ENCODE measurements at places on chromosomes 12 and 14.

DNA sequence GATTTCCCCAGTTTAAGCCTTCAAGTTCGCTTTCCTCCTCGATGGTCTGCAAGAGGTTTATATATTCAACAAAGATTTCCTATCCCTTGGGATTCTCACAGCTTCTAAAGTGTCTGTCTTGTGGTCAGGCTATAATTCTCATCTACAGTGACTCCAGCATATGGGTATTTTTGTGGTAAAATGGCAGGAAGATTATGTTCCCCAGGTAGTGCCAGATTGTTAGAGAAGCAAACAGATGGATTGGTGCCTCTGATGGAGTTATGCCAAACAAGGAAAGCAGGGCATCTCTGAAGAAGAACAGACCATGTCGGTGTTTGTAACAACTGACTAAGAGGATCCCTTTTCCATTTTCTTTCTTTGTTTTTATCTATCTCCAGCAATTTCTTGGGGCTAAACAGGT, 5.5 kb upstream of the CCDC175 start:
- DNase-seq = no peak

- no peak for DNase-seq
Measured at GRCh38 chr14:95264271-95264973, 55.3 kb downstream of the CLMN start.

DNA sequence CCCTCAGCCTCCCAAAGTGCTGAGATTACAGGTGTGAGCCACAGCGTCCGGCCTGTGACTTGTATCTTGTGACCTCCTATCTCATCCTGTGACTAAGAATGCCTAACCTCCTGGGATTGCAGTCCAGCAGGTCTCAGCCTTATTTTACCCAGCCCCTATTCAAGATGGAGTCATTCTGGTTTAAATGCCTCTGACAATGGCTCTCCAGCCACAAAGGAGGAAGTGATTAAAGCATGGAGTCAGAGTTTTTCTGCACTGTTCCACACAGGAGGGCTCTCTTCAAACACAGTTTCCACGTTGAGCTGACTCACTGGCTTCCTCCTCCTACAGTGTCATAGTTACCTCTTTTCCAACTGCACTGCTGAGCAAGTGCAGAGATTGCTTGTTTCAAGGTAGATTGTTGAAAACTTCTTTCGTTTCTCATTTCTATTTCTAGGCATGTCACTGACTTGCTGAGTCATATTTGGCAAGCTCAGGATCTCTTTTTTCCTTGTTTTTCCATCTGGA, 383.8 kb downstream of the PCNX1 start:
- DNase-seq = peak; percentile 43

DNA sequence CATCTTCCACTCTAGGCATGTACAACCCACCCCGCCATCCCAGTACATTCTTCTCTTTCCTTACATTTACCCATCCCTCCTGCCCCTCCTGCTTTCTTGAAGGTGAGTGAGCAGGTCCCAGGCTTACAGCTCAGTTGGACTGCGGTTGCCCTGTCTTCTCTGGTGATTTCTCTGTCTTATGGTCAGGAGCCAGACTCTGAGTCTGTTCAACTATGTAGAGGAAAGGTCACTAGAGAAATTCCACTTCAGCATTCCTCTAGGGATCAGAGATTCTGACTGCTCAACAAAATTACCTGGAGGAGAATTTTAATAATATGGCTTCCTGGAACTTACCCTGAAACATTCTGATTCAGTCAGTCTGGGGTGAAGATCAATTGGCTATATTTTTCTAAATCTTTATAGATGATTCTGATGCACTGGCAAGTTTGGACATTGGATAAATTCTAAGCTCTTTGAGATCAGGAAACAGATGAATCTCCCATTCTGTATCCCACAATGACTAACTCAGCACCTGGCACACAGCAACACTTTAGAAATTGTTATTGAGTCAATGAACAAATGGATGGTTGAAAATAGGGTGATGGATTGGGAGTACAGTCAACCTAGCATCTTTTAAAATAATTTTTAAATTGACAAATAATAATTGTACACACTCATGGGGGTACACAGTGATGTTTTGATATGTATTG, 128.6 kb upstream of the HIF1A start:
- no peak for DNase-seq

GRCh38 chr12:99284161-99284560, 363.4 kb upstream of the GARIN6 start:
- DNase-seq = no peak

- no peak for DNase-seq
Measured at GRCh38 chr14:52776816-52777215, 14.6 kb downstream of the GNPNAT1 start.

GRCh38 chr12:122963941-122964265, 2.4 kb downstream of the ABCB9 start:
- DNase-seq = peak; percentile 10

DNA sequence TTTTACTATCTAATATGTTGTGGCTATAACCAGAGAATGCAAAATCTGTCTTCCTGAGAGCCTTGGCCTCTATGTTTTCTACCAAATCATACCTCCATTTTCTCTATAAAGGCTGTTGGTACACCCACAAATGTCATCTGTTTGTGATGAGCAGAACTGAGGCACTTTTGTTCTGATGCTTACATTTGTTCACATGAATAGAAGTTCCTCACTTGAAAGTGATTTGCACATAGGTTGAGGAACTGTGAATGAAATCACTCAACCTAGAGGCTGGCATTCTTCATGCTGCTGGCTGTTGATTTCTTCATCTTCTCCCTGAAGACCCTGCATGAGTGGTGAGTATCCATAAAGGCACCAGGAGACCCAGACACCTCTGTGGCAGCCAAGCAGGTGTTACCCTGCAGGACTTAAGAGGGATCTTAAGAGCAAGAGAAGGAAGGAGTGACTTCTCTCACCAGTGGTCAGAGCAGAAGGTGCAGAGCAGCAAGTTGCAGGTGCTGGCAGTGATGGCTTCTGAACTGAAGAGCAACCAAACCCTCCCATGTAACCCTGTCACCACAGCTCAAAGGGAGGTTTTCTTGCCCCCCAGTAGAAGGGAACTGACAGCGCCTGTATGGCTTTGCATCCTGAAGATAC, 110.3 kb downstream of the HMGA2 start:
- DNase-seq = no peak

DNA sequence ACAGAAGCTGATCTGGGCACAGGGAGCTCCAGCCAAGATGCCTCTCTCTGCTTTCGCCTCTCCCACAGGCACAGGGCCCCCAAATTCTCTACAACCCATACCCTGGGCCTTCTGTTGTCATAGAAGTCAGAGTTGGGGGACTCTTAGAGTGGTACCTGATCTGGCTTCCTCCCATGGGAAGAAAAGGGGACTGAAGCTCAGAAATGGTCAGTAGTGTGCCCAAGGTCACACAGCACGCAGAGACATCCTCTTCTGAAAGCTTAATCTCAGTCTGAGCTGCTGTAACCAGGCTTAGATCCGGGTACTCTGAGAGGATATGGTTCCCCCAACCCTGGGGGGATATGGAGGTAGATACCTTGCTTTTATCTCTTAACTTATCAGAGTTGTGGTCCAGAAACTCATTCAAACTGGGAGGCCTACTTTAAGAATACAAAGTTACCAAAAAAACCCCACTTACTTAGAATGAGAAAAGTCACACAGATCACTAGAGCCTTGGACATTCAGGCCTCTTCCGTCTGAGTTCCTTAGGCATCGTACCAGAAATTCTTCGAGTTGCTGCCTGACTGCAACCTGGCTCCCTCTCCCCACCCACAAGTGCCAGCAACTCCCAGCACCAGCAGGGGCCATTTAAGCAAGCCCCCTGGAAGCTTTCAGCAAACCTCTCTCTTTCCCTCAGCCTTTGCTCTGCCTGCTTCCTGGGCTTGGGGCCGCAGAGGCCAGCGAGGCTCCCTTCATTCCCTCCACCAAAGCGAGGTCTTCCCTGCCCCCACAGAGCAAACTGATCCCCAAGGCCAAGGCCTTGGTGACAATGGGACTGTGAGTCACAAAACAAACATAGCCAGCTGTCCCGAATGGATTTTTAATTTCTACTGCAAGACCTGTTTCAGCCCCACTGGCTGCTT, 13.9 kb downstream of the KRT7 start:
- DNase-seq = no peak

GRCh38 chr12:113361574-113362370, 3.4 kb downstream of the PLBD2 start:
- no peak for DNase-seq

DNA sequence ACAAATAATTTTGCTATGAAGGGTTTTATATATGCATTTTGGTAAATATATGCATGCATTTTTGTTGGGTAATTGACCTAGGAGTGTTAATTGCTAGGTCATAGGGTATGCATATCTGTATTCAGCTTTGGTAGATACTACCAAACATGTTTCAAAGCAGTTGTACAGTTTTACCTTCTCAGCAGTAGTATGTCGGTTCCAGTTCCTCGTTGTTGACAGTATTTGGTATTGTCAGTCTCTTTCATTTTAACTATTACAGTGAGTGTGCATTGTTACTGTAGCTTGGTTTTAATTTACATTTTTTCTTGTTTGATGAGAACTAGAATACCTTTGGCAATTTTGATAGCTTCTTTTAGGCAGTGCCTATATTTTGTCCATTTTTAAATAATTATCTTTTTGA, 98.9 kb downstream of the ARID2 start:
- no peak for DNase-seq

DNA sequence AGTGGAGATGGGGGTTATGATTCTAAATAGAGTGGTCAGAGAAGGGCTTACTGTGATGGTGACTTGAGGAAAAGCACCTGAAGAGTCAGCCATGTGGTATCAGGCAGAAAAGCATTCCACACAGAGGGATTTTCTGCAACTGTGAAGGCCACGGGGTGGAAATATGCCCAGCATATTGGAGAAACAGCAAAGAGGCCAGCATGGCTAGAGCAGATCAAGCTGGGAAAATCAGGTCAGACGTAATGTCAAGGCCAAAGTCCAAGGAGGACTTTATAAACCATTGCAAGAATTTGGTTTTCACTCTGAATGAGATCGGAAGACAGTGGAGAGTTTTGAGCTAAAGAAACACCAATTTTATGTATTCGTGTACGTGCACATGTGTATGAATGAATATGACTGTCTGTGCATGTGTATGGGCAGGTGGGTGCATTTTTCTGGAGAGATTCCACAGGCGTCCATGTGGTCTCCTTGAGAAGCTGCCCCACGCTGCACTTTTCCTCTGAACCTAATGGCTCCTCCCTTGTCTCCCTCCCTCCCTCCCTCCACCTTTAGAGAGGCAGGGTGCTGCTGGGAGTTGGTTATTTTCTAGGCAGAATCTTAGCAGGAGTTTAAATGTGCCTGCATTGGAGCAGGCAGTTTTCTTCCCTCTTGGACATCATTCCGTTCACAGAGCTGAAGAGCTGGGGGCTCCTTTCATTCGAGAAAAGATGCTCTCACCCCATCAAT, 97.4 kb upstream of the PPP4R3A start:
- no peak for DNase-seq

DNA sequence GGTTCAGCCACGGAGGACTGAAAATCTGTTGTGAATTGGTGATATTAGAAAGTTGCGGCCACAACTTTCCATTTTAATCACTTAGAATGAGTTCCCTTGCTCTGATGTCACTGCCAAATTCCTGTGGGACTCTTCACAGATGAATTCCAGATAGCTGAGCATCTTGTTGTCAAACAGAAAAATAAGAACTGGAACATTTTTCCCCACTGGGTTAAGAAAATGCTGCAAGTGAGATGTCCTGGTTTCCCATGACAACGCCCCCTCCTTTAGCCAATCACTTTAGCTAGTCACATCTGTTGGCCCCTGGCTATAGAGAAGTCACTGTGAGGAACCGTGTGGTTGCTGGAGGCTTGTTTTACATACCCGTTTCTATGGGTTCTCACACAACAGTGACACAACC, 135.9 kb downstream of the KTN1 start:
- no peak for DNase-seq

- DNase-seq = no peak
Measured at GRCh38 chr12:54251667-54252284, 28.1 kb downstream of the CBX5 start.

GRCh38 chr12:42407306-42407705, 81.3 kb downstream of the PPHLN1 start:
- DNase-seq = no peak

- DNase-seq = peak; percentile 58
Measured at GRCh38 chr12:104473374-104473983, 16.7 kb downstream of the CHST11 start.

- DNase-seq = no peak
Measured at GRCh38 chr14:30016002-30016401, 88.4 kb upstream of the PRKD1 start.

- DNase-seq = no peak
Measured at GRCh38 chr14:37114002-37114401, 58.4 kb downstream of the SLC25A21 start.

GRCh38 chr12:83161456-83161855, 474.8 kb downstream of the TMTC2 start:
- DNase-seq = no peak

DNA sequence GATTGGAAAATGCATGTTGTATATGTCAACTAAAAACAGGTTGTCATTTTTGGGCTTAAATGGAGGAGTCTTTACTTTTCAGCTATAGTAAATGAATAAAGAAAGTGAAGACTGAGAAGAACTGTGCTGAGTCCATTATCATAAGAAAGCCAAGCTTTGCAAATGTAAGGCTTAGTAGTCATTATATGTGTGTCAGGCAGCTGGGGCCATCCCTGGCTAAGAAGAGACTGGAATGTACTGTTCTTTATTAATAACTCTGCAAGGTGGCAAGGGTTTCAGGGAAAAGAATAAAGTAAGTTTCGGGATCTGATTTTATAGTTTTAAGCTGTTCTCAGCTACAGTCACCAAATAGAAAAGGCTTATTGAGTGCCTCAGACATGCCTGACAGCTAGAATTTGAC, 48.7 kb downstream of the SRGAP1 start:
- DNase-seq = no peak

- DNase-seq = peak; percentile 75
Measured at GRCh38 chr14:73712540-73713180, 1.5 kb downstream of the PNMA1 start.

DNA sequence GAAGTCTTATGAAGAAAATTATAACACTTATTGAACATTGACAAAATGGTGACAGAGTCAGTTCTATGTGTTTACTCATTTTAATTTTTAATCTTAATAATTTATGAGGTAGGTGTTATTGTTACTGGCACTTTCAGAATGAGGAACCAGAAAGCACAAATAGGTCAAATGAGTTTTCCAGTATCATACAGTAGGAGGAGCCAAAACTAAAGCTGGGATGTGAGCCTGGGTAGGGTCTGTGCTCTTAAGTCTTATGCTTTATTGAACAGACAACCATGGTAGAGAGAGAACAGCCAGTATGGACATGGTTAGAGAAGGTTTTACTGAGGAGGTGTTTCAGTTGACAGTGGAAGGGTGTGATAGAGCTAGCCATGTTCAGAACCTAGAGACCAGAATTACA, 775.7 kb downstream of the TMTC2 start:
- no peak for DNase-seq

GRCh38 chr14:98345161-98345560, 926.8 kb downstream of the BCL11B start:
- no peak for DNase-seq

All from stimulated activated naive CD8-positive, alpha-beta T cell treated with anti-CD3 and anti-CD28 coated beads, Interleukin-15, amount 100 ng/mL, for 72 hours (primary cell).